Ovary (tissue), 10 donors: ENCODE measurements at places on chromosomes 7 and 10. TPM values are rescaled to one million over a fixed set of nuclear protein-coding genes. Genes with fewer than 3 reads are reported as not detected.

FAM13C gene
- polyA plus RNA-seq: 14.3 TPM

ZNRF2 gene
- 8.6 TPM for polyA plus RNA-seq

SMO gene
- 28.4 TPM for polyA plus RNA-seq

ARHGEF35 gene
- polyA plus RNA-seq: 14.8 TPM

EPHB6 gene
- polyA plus RNA-seq: 14.1 TPM

DGKB gene
- polyA plus RNA-seq: 0.77 TPM

DRGX gene
- not detected for polyA plus RNA-seq

FOXP2 gene
- polyA plus RNA-seq: 5.0 TPM

SLC13A1 gene
- not detected for polyA plus RNA-seq

LRRC18 gene
- polyA plus RNA-seq: 0.22 TPM

ACTL6B gene
- polyA plus RNA-seq: not detected

TMEM270 gene
- polyA plus RNA-seq: not detected

CCL24 gene
- polyA plus RNA-seq: 1.1 TPM

FXYD4 gene
- polyA plus RNA-seq: not detected

PTPRZ1 gene
- polyA plus RNA-seq: 1.9 TPM

PAX4 gene
- not detected for polyA plus RNA-seq

C10orf105 gene
- 0.27 TPM for polyA plus RNA-seq

LIPJ gene
- not detected for polyA plus RNA-seq

TAS2R5 gene
- polyA plus RNA-seq: 1.9 TPM

AKR1C1 gene
- polyA plus RNA-seq: 20.6 TPM

ASZ1 gene
- not detected for polyA plus RNA-seq

UPK3B gene
- polyA plus RNA-seq: 0.78 TPM

ANKRD2 gene
- 0.17 TPM for polyA plus RNA-seq

OLAH gene
- 0.40 TPM for polyA plus RNA-seq

FAM25A gene
- polyA plus RNA-seq: not detected
